ENCODE measurements at places on chromosomes 5 and 9.

- DNase-seq = no peak
Measured at GRCh38 chr9:35180801-35181200, 19.0 kb downstream of the UNC13B start.

GRCh38 chr5:100890461-100891008, 12.5 kb downstream of the ST8SIA4 start:
- peak; percentile 27 for DNase-seq

- peak; percentile 12 for DNase-seq
Measured at GRCh38 chr5:180126716-180127681, 55.4 kb upstream of the RNF130 start.

- DNase-seq = no peak
Measured at GRCh38 chr9:126916909-126917308, 2.3 kb downstream of the RALGPS1 start.

GRCh38 chr5:138179277-138179857, 455 bp downstream of the KIF20A start:
- no peak for DNase-seq

- DNase-seq = no peak
Measured at GRCh38 chr5:2725980-2726765, 25.3 kb downstream of the IRX2 start.

GRCh38 chr9:95147452-95148207, 169.9 kb downstream of the FANCC start:
- DNase-seq = no peak

DNA sequence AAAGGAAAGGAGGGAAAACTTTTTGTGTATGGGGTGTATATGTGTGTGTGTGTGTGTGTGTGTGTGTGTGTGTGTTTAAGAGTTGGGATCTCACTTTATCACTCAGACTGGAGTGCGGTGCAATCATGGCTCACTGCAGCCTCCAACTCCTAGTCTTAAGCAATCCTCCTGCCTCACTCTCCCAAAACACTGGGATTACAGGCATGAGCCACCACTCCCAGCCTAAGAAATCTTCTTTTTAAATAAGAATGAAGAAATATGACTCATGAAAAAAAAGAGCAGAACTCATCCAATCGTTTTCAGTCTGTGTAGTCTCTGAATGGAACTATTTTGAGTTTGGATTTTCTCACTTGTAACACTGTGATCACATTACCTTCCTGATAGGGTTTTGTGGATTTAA, 601.5 kb downstream of the ACTL7B start:
- no peak for DNase-seq

- DNase-seq = no peak
Measured at GRCh38 chr5:171635028-171635427, 150.6 kb upstream of the SMIM23 start.

GRCh38 chr5:51691538-51692079, 308.4 kb downstream of the ISL1 start:
- no peak for DNase-seq

GRCh38 chr9:130833031-130833990, 1.7 kb upstream of the ABL1 start:
- DNase-seq = no peak

DNA sequence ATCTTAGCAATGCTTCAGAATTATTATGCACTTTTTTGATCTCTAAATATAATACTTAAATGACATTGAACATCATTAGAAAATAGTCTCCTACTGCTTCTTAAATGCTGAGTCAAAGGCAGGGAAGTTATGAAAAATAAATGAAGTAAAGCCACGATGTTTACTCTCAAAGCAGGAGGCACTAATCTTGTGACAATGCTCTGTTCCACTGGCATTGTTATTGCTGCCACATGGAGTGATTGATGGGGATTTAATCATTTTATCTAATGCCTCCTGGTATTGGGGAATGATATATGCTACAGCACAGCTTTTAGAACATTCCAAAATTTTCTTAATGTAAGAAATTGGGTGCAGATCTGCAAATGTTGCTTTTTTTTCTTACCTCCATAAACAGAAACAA, 1655.4 kb upstream of the NUDT12 start:
- DNase-seq = no peak

GRCh38 chr9:22374051-22374450, 72.6 kb upstream of the DMRTA1 start:
- DNase-seq = no peak

DNA sequence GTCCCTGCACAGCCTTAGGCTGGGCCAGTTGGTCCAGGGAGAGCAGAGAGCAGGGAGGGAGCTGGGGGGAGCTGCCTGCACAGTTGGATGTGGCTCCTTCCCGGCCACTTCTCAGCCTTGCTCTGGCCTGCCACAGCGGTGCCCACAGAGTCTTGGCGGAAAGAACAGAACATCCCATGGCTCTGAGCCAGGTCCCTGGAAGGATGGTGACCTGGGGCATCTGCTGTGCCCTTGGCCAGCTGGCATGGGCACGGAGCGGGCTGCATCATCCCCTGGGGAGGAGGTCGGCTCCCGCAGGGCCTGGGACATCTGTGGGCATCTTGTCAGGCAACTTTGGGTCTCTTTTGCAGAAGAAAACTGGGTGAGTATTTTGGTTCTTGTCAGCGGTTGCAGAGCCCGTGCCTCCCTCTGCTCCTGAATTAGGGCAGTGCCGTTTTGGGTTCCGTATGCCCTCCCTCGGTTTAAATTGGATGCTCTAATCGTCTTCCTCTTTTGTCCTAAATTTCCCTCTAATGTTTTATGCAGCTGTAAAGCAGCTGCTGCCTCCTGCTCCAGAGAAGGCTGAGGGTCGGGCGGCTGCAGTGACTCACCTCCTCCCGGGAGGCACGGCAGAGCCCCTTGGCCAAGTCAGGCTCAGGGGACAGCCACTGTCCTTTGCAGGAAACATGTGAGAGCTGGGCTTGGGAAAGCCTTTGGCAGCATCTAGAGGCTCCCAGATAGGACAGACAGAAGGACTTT, 10.5 kb upstream of the NACC2 start:
- DNase-seq = no peak

GRCh38 chr5:62257020-62257367, 49.0 kb upstream of the KIF2A start:
- DNase-seq = no peak

DNA sequence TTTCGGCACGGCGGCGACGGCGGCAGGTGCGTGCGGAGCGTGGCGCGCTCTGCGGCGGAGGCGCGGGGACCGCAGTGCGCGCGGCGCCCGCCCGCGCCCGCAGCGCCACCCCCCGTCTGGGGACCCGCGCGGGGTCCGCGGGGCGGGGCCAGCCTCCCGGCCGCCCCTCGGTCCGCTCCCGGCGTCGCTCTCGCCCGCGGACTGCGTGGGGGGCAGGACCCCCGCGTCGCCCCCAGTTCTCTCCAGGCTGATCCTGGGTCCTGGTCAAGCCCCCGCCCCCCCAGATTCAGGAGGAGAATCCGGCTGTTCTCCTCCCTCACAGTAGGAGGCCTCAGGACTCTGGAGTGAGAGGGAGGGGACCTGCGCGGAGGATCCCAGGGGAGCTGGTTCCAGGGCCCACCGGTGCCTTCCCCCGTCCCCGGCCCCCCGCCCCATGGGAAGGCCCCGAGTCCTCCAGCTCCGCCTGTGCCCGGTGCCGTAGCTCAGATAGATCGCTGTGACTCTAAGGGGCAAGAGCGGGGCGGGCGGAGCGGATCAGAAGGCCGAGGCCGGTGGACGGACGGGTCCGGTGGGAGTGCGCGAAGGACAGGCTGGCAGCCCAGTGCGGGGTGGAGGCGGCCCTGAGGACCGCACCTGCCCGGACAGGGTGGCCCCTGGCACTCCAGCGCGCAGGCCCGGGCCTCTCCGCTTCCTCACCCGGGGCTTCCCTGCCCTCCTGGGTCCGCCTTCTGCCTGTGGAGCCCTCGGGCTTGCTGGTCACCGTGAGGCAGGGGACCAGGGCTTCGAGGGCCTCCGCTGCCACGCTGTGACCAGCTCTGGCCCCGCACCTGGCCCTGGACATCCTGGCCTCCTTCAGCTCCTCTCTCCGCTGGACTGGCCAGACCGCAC, at the start of gene RNF208:
Gene RNF208, minus strand, starts transcription at position 51 of the 888 bp plus-strand sequence. CDS start 1,028 bp downstream, outside the sequence.
- no peak for DNase-seq

GRCh38 chr9:89637787-89638186, 33.0 kb downstream of the GADD45G start:
- DNase-seq = no peak

- DNase-seq = no peak
Measured at GRCh38 chr9:114813717-114814418, 8.0 kb upstream of the TNFSF15 start.

DNA sequence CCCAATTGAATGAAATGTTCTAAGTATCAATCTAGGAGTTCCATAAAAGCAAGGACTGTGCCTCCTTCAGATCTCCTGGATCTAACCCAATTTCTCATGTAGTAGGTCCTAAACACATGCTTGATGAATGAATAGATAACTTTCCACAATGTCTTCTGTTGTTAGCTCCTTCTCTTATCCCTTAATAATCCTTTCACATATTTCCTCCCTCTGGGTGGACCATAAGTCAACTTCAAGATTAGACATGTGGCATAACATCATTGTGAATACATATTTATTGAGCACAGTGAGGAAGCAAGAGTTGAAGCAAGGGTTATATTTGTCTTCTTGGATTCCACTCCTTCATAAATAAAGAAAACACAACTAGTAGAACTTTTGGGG, 108.6 kb upstream of the EGFLAM start:
- no peak for DNase-seq

GRCh38 chr9:23088932-23089364, 642.3 kb downstream of the DMRTA1 start:
- no peak for DNase-seq

- DNase-seq = no peak
Measured at GRCh38 chr5:28523888-28524635, 1485.7 kb upstream of the CDH9 start.

DNA sequence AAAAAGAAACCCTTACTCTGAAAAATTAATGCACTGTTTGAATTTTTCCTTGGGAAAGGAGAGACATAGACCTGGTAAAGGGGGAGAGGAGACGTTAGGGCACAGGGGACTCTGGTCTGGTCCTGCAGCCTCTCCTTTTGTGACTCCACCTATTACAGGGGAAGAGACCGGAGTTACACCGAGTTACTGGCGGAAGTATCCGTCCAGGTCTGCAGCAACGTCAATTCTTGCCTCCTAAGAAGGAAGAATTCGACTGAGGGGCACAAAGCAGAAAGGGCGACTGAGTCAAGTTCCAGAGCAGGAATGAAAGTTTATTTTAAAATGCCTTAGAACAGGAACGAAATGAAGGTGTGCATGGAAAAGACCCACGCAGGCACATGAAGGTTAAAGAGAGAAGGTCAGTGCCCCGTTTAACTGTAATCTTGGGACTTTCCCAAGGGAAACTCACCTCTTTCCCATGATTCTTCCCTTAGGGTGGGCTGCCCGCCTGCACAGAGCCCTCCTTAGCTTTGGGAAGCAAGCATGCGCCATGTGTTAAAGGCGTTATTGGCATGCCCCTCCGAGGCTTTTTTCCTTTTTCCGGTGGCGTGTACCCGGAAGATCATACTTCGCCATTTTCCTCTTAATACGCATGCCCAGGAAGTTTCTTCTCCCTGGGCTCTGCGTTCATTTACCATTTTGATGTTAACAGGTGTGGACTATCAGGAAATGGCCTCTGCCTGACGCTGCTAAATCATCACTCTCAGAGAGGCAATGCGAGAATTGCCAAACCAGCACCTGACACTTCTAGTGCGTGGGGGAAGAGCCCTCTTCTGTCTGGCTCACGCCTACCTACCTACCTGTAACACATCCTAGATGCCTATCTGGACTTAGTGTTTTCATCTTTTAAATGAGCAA, 409.6 kb upstream of the PAPPA start:
- no peak for DNase-seq

- DNase-seq = no peak
Measured at GRCh38 chr9:106897236-106897635, 34.3 kb downstream of the ZNF462 start.

- no peak for DNase-seq
Measured at GRCh38 chr9:112234779-112235178, 59.7 kb upstream of the SUSD1 start.

DNA sequence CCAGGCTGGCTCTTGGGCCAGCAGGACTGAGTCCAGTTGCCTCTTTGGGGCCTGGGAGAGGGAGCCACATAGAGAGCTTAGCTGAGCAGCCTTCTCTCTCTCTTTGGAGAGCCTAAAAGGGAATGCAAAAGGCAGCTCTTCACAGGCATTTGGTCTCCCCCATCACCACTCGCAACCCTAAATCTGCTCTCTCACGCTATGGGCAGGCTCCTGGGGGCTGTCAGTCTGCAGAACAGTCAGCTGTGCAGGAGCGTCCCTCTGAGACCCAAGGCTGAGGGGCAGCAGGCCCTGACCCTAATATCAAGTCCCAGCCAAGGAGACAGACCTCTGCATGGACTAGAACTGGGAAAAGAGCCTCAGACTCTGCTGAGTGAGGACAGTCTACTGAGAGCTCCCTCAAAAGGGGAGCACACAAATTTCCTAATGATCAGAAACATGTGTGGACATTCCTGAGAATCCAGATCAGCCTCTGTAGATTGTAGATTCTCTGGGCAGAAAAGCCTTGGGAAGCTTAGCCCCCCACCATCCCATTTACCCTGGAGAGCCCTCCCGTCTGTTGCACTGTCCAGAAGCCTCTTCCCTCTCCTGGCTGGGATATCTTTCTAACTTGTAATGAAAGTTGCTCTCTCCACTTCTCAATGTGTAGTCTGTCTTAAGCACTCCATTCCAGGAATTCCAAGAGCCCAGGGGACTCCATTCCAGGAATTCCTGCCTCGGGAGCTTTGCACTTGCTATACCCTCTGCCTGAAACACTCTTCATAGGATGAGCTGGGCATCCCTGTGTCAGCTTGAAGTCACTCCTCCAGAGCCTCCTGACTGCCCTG, 79.4 kb downstream of the FAM114A2 start:
- no peak for DNase-seq
